Stimulated activated CD8-positive, alpha-beta memory T cell treated with anti-CD3 and anti-CD28 coated beads, Interleukin-4, amount 100 ng/mL, for 1 hour (primary cell): ENCODE measurements at places on chromosomes 2 and 18.

GRCh38 chr2:72144632-72145288 lies 2.9 kb downstream of the CYP26B1 start:
- no peak for DNase-seq

DNA sequence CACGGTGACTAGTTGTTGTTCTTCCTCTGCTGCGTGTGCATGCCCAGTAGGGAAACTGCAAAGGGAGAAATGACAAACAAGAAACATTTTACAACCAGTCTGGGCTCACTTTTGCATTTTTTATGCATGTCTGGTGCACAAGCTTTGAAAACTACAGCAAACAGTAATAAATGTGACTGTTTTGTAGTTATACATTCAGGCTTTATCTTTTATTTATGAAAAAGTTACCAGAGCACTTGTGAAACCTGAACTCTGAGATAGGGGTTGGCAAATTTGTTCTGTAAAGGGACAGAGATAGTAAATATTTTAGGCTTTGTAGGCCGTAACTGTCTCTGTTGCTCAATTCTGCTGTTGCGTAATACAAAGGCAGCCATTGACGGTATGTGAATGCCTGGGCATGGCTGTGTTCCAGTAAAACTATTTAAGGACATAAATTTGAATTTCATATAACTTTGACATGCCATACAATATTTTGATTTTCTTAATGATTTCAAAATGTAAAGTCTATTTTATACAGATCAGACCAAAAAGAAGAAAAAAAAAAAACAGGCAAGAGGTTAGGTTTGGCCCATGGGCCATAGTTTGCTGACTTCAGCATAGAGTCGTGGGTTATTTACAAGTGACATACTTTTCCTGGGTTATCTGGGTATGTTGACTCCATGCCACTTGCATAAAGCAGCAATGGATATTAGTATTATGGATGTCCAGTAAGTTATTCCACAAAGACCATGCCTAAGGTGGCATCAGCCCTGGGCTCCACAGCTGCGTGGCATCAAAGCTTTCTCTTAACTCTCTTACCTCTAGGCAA lies 53.6 kb upstream of the EML6 start:
- DNase-seq, result no peak

- no peak for DNase-seq
Observed at GRCh38 chr2:43676322-43677050, at the start of gene C1GALT1C1L. C1GALT1C1L (minus strand) TSS chr2:43676429; CDS start chr2:43676322, 107 bp downstream.

- DNase-seq, result no peak
Observed at GRCh38 chr2:43020990-43021669, 205.3 kb downstream of the ZFP36L2 start.

- DNase-seq, result no peak
Observed at GRCh38 chr2:194819367-194819766, 837.7 kb upstream of the SLC39A10 start.

GRCh38 chr18:27769152-27769551 lies 407.8 kb downstream of the CDH2 start:
- DNase-seq, result no peak

DNA sequence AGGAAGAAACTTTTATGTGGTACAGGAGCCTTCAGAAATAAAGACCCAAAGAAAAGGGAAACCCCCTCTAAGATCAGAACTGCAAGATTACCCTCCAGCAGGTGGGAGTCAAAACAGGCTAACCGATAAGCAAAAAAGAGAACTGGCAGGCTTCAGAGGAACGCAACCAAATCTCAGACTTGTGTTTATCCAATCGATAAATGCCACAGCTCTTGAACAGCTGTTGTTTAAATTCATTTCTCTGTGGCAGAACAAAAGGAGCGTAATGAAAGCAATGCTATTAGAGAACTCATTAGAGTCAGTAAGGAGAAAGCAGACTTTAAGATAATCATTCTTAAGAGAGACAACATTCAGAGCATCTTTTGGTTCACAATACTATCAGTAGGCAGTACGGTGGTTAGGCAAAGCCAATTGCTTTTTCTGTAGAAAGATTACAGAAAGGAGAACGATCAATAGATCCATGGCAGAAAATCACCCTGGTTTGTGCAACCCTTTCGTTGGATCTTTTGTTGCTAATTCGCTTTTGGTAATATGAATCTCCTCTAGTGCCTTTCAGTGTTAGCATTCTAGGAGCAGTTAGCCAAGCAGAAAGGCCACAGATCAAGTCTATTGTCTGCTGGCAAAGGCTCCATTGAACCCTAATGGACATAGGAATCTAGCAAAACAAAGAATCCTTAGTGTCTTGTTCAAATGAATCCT lies 476.4 kb upstream of the CHST9 start:
- DNase-seq, result no peak

GRCh38 chr2:96198921-96199320 lies 9.7 kb downstream of the STARD7 start:
- no peak for DNase-seq

DNA sequence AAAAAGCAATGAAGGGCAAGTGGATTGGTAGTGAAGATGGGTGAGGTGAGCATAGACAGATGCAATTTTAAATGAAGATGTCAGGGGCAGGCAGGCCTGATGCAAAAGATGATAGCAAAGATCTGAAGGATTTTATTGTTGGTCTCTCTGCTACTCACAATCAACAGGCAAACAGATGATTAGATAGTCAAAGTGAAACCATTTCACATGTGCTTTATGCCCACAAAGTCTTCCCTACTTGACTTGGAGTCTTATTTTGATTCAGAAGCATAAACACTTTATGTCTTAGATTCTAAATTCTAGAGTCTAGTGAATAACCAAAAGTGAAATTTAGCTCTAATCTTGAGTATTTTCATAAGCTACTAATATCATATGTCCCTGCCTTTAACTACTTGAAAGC lies 153.8 kb upstream of the HNRNPA3 start:
- no peak for DNase-seq

GRCh38 chr2:45192481-45192880 lies 183.2 kb upstream of the SIX2 start:
- no peak for DNase-seq

DNA sequence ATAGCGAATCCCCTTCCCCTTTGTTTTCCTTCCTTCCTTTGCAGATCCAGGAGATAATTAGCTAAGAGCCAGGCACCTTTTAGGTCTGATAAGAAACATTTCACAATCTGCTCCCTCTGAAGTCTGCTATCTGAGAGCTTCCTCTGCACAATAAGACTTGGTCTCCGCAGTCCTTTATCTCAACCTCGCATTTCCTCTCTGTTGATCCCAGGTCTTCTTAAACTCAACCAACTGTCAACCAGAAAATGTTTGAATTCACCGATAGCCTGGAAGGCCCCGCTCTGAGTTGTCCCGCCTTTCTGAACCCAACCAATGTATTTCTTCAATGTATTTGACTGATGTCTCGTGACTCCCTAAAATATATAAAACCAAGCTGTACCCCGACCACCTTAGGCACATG lies 78.4 kb upstream of the CTDP1 start:
- no peak for DNase-seq

GRCh38 chr2:19682493-19682892 lies 219.3 kb downstream of the TTC32 start:
- DNase-seq, result no peak

DNA sequence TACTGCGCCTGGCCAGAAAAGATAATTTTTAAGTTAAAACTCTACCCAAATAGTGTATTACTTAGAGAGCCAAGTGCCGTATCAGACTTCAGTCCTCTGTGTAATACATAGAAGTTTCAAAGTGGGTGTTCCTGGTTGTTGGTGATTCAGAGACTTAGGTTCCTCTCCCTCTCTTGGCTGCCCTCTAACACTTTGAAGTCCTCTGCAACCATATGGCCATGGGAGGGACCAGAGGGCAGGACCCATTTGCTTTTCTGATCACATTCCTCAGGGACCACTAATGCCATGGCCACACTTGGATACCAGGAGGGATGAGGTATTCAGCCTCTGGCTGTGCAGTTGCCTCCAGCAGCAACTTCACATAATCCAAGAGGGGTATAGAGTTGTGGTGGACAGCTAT lies 131.5 kb downstream of the CAPN13 start:
- no peak for DNase-seq

DNA sequence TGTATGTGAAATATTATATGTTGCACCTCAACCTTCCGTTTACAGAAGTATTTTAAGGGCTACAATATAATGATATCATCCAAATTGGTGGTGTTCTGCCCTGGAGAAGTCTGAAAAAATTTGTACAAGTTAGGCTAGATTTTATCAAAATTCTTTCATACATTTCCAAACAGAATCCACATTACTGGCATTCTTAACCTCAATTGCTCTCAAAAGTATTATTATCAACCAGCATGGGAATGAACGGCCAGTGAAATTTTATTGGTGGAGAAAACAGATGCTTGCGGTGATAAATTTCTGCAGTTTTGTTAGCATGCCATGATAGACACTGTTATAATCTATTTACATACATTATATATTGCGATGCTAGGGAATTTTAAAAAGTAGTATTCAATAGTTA lies 88.3 kb upstream of the TFPI start:
- DNase-seq, result no peak

- DNase-seq, result no peak
Observed at GRCh38 chr2:186130748-186131641, 355.1 kb upstream of the ZC3H15 start.

- DNase-seq, result no peak
Observed at GRCh38 chr2:176514805-176515500, 245.7 kb downstream of the MTX2 start.

DNA sequence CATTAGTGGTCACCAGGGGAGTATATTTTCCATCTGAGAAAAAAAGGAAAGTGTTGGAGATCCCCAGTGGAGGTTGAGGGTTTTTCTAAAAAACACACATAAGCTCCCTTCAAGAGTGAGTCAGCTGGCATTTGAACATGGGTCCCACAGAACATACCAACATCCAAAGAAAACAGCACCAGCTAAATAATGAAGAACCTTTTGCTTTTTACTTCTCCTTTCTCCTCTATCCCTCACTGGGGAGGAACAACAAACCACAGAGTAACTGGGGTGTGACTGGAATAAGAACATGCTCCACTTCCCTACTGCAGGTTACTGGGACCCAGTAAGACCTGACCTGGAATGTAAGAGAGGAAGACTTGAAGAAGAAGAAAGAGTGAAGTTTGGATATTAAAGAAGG lies 56.5 kb upstream of the RAPH1 start:
- DNase-seq, result no peak

GRCh38 chr2:152173831-152174230 lies 1.7 kb downstream of the STAM2 start:
- no peak for DNase-seq

DNA sequence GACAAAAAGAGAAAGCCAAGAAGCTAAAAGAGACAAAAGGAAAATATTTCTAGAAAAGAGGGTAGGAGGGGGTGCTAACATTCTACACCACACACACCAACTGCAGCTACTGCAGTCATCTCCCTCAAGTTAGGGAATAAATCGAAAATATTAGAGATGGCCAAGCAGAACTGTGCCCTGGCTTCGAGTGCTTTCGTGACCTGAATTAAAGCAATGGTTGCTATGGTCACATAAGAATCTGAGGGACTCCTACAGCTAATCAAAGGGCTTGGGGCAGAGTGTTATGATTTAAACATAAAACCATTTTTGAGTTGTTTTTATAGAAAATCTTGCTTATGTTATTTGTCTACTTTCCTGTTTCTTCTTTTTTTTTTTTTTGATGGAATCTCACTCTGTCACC lies 159.6 kb upstream of the HNRNPA3 start:
- no peak for DNase-seq

GRCh38 chr2:20164734-20165478 lies 60.0 kb downstream of the SDC1 start:
- DNase-seq, result no peak

DNA sequence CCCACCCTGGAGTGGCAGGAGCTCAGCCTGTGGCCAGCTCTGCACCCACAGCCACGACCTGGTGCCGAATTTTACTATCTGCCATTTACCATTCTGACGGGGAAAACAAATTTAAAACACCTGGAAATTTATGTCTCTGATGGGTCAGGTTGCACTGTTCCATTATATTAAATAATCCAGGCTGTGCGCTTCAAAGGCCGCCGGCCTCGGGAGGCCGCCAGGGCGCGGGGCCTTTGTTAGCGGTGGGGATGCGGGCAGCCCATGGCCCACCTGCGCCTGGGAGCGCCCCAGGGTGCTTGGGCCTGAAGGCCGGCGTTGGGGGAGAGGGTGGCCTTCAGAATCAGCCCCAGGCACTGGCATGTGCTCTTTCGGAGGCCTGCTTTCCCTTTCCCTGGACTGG lies 276.9 kb downstream of the SRBD1 start:
- DNase-seq, result no peak
